ENCODE measurements at places on chromosomes 5 and 9. TPM values are rescaled to one million over a fixed set of nuclear protein-coding genes. Genes with fewer than 3 reads are reported as not detected.

The GABRB2 gene
- total RNA-seq = under 0.01 TPM

The PLAC8L1 gene
- not detected for total RNA-seq

The FOXD4L5 gene
- total RNA-seq = under 0.01 TPM

The CNTFR gene
- not detected for total RNA-seq

The PFN3 gene
- not detected for total RNA-seq

The GAS1 gene
- 136 TPM for total RNA-seq

The NEK6 gene
- total RNA-seq = 41.9 TPM

The GABRA1 gene
- not detected for total RNA-seq

The PRRT1B gene
- total RNA-seq = not detected

The CER1 gene
- not detected for total RNA-seq

The RORB gene
- 5.6 TPM for total RNA-seq

The WDR70 gene
- 23.5 TPM for total RNA-seq

The ROR2 gene
- 5.2 TPM for total RNA-seq

The C9orf50 gene
- total RNA-seq = not detected

The ACOT12 gene
- not detected for total RNA-seq

The LCN10 gene
- total RNA-seq = not detected

The CDH10 gene
- total RNA-seq = 0.97 TPM

The FYB1 gene
- total RNA-seq = not detected

The FCHSD1 gene
- 25.8 TPM for total RNA-seq

The KIAA1191 gene
- 65.4 TPM for total RNA-seq

The FSTL4 gene
- total RNA-seq = under 0.01 TPM

The PCDHGA8 gene
- 3.0 TPM for total RNA-seq

The WNK2 gene
- total RNA-seq = not detected

The OGN gene
- total RNA-seq = not detected

The ANKRD34B gene
- not detected for total RNA-seq

The ISL1 gene
- total RNA-seq = not detected

The TMEM174 gene
- total RNA-seq = not detected

The PCSK1 gene
- under 0.01 TPM for total RNA-seq

The CARTPT gene
- total RNA-seq = not detected

The RNF14 gene
- 76.9 TPM for total RNA-seq

The FOXI1 gene
- not detected for total RNA-seq

The FAM221B gene
- not detected for total RNA-seq

The PCDH1 gene
- 3.5 TPM for total RNA-seq

The TRIM36 gene
- 0.97 TPM for total RNA-seq

The SLCO6A1 gene
- total RNA-seq = under 0.01 TPM

The PCDHB2 gene
- total RNA-seq = 0.32 TPM

The SPARC gene
- total RNA-seq = 2,230 TPM

The LCNL1 gene
- total RNA-seq = 3.5 TPM

The PPP2R2B gene
- 2.2 TPM for total RNA-seq

The HRH2 gene
- total RNA-seq = not detected

The GAPT gene
- not detected for total RNA-seq

The SVEP1 gene
- 81.2 TPM for total RNA-seq

The ZNF883 gene
- 2.2 TPM for total RNA-seq

The FOXE1 gene
- total RNA-seq = under 0.01 TPM

The OBP2B gene
- not detected for total RNA-seq

The IRX2 gene
- 3.0 TPM for total RNA-seq

The PCDHGB6 gene
- total RNA-seq = 4.2 TPM

The PLPPR1 gene
- total RNA-seq = not detected

The CCL28 gene
- 1.3 TPM for total RNA-seq

The LPAR1 gene
- total RNA-seq = 54.4 TPM

The WNT8A gene
- not detected for total RNA-seq

The SGCD gene
- 15.1 TPM for total RNA-seq

The MYMK gene
- total RNA-seq = not detected
